CD4-positive, alpha-beta memory T cell (primary cell): ENCODE measurements at places on chromosomes 7 and 10.
A peak's percentile ranks its signal among the peaks of the same experiment; 100 is the strongest.

DNA sequence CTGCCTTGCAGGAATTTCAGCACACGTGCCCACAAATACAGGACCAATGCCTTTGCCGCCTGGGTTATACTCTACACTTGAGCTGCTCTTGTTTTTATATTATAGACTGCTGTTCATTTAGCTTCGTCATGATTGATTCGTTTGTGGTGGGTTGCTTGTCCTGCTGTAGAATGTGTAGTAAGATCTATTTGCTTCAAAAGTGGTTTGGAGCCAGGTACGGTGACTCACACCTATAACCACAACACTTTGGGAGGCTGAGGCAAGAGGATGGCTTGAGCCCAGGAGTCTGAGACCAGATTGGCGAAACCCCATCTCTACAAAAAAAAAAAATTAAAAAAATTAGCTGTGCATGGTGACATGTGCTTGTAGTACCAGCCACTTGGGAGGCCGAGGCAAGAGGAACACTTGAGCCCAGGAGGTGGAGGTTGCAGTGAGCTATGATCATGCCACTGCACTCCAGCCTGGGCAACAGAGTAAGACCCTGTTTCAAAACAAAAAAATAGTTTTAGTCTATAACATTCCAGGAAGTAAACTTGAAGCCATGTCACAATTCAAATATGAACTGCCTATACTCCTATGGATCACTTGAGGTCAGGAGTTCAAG, 9.0 kb upstream of the RHBDD2 start:
- DNase-seq, result no peak

GRCh38 chr10:81838950-81839349, 36.0 kb upstream of the NRG3 start:
- no peak for DNase-seq

DNA sequence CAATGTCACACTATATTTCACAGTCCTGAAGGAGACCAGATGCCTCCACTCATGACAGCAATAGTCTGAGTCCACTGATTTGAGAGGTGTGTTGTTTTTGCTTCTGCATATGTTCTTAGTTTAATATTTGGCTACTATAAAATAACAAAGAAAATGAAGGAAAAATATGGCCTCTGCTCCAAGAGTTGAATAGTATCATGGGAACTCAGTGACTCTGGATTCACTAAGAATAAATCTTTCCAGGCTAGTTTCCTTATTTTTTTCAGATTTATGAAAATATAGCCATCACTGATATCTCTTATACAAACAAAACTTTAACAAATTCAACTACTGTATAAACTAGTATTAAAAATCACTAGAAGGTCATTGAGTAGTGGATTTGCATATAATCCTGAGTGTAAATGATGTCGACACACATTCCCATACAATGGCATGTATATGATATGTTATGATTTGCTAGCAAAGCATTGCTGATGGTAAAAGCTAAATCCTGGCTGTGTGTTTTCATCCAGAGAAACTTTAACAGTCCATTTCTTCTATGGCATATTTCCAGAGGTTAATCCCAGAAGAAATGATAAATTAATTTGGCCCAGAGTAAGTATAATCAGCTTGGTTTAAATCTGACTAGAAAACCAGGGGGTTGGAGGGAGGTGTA, 66.0 kb upstream of the VIPR2 start:
- DNase-seq, result no peak

- no peak for DNase-seq
Measured at GRCh38 chr7:95669513-95669912, 73.2 kb upstream of the PDK4 start.

GRCh38 chr7:46157404-46157803, 236.3 kb upstream of the IGFBP3 start:
- DNase-seq, result no peak

GRCh38 chr10:3033925-3034324, 33.4 kb upstream of the PFKP start:
- DNase-seq, result no peak

GRCh38 chr7:121237601-121238000, 91.2 kb upstream of the WNT16 start:
- no peak for DNase-seq

GRCh38 chr7:143987513-143987912, 12.6 kb upstream of the OR6B1 start:
- no peak for DNase-seq

GRCh38 chr7:101537935-101538595, 91.0 kb downstream of the MYL10 start:
- DNase-seq, result no peak

DNA sequence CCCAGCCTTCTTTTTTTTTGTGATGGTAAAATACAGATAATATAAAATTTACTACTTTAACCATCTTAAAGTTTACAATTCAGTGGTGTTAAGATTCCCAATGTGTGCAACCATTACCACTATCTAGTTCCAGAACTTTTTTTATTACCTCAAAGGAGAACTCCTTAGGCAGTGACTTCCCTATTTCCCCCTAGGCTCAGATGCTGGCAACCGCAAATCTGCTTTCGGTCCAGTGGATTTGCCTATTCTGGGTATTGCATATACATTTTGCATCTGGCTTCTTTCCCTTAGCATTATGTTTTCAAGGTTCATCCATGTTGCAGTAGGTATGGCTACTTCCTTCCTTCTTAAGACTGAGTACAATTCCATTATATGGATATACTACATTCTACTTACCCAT, 56.5 kb downstream of the AFAP1L2 start:
- DNase-seq, result no peak

GRCh38 chr10:117221156-117221711, 19.7 kb upstream of the SLC18A2 start:
- no peak for DNase-seq

DNA sequence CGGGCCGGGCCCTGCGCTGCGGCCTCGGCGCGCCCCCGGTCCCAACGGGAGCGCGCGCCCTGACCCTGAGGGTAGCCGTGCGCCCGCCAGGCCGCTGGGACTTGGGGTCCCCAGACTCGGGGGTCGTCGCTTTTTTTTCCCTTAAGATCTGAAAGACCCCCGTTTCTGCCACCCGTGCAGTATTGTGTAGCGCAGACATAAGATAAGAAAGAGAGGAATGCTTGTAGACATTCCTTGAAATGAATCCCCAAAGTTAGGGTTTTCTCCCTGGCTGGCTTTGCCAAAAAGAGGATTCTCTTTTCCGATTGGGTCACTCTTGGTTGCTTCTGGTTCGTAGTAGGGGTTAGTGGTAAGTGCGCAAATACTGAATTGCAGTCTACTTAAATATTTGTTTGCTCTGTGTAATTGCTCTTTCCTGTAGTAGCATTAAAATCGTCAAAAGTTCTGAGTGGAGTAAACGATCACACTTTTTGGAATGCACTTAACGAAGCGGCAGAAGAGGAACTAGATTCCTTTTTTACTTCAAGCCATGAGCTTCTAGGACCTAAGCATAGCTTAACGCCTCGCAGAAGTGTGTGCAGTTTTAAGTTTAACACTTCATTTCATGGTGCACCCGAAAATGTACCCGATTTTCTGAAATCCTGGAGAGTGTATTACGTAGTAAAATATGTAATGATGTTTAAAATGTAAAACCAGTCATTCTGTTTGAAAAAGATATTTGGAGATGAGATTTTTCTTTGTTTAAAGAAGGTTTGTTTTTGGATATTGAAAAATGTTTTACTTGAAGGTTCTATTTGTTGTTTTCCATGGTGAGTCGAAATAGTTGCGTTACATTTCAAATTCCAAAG, 1.3 kb downstream of the CUL1 start:
- DNase-seq, result peak; percentile 12

- DNase-seq, result no peak
Measured at GRCh38 chr7:114988755-114989375, 67.0 kb downstream of the MDFIC start.

DNA sequence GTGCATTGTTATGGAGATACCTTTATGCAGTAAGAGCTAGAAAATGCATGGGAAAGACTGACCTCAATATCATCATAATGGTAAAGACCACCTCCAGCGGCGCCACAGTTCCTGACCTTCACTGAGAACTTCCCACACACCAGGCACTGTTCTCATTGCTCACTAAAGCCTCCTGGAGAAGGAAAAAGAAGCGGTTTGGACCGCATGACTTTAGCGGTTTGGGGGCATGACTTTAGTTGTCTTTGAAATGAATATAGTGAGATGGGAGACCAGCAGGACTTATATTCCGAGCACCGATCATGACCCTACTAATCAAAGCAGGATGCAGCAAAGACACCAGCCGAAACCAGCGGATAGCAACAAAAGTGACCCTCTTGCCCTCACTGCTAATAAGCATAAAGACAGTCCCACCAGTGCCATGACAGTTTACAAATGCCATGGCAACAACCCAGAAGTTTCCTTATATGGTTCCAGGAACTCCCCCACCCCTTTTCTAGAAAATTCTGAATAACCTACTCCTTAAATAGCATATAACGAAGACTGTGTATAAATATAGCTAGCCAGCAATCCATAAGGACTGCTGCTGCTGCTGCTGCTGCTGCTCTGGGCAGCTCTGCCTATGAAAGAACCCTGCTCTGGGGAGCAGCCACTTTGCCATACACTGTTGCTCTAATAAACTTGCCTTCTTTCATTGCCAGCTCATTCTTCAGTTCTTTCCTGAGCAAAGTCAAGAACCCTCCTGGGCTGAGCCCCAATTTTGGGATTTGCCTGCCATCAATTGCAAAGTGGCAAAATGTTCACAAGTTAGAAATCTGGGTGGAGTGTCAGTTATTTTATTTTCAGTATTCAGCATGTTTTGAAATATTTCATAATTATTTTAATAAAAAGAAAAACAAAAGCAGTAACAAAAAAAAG, 694.1 kb downstream of the SUGCT start:
- DNase-seq, result no peak

GRCh38 chr7:106313456-106313901, 28.7 kb upstream of the NAMPT start:
- no peak for DNase-seq

GRCh38 chr7:96075510-96076349, 246.2 kb downstream of the SLC25A13 start:
- peak; percentile 40 for DNase-seq

DNA sequence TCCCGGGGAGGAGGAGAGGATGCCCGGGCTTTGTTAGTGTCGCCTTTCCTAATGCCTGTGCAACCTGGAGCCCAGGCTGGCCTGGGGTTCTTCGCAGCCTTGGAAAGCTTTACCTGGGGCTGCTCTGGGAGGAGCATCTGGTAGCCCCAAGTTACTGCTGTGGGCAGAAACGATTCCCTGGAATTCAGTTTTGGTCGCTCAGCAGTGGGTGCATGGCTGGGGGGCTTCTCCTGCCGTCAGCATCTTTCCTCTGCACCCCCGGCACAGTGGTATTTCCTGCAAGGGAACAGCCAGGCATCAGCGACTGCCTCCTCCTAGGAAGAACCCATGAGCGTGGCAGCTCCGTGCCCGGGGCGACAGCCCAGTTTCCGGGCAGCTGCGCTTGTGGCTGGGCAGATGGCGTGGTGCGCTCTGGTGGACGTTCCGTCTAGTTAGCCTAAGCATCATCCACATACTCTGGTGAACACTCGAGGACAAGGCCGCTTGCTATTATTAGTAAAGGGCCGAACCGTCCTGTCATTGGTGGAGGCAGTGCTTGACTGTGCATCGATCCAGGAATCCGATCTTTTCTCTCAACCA, 107.0 kb upstream of the BTBD16 start:
- DNase-seq, result no peak

- no peak for DNase-seq
Measured at GRCh38 chr7:106867641-106868351, 2.7 kb downstream of the PIK3CG start.

- DNase-seq, result no peak
Measured at GRCh38 chr7:80488406-80488805, 23.5 kb downstream of the GNAT3 start.

GRCh38 chr10:108250936-108251620, 1086.6 kb upstream of the SORCS1 start:
- no peak for DNase-seq

GRCh38 chr10:30674796-30675195, 45.2 kb upstream of the LYZL2 start:
- DNase-seq, result no peak

GRCh38 chr7:44636926-44637325, 30.5 kb downstream of the OGDH start:
- DNase-seq, result no peak

GRCh38 chr7:37448011-37448635, 541 bp downstream of the ELMO1 start:
- DNase-seq, result no peak

DNA sequence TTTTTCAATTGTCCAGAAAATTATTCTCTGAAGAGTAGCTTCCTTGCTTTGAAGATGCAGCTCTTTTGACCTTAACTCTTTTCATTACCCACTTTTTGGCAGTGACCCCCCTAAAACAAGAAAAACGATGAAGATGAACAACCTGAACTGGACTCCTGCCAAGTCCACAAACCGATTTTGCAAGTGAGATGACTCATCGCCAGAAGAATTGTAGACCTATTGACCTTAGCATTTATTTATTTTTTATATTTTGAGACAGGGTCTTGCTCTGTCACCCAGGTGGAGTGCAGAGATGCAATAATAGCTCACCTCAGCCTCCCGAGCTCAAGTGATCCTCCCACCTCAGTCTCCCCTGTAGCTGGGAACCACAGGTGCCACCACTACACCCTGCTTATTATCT, 859.2 kb downstream of the GATA3 start:
- DNase-seq, result no peak

- DNase-seq, result no peak
Measured at GRCh38 chr7:74001150-74001494, 26.9 kb upstream of the ELN start.

DNA sequence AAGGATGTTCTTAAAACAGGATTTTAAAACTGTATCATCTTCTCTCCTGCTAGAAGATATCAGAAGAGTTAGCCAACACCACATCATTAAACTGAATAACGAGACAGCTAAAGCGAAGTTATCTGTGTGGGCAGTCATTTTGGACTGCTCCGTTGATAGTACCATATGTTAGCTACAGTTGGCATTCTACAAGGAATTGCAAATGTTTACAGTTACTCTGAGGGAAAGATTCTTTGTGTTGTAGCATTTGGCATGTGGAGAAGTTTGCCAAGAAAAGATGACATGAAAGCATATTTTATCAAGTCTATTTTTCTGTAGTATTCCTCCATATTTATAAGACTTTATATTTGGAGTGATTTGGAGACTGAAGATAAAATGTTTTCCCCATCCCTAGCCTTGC, 464.4 kb upstream of the POM121L12 start:
- no peak for DNase-seq

DNA sequence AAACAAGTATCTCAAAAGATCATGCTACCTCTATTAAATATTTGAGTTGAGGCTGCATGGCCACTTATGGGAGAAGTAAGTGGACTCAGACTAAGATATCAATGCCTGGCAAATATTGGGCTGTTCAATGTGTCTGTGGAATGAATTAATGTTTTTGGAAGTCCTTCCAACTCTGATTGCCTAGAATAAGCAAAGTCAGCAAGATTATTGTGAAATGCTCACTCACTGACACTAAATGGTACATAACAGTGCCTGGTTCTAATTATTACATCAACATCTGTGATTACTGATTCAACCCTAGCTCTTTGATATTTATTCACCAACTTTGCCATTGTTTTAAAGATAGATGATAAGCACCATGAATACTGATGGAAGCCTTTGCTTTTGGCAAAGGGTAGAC, 45.5 kb upstream of the HDAC9 start:
- no peak for DNase-seq
